ENCODE measurements at places on chromosomes 1 and 21.

DNA sequence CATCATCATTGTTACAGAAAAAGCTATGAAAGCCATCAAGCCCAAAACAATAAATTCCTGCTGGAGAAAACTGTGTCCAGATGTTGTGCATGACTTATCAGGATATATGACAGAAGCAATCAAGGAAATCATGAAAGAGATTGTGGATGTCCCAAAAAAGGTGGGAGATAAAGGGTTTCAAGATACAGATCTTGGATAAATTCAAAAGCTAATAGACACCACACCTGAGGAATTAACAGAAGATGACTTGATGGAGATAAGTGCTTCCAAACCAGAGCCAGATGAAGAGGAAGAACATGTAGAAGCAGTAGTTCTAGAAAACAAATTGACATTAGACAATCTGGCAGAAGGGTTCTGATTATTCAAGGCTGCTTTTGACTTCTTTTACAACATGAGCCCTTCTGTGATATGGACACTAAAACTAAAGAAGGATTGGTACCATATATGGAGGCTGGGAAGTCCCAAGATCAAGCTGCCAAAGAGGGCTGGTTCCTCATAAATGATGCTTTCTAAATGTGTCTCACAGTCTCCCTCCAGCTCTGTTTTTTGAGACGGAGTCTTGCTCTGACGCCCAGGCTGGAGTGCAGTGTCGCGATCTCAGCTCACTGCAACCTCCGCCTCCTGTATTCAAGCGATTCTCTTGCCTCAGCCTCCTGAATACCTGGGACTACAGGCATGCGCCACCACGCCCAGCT is 32.1 kb upstream of the LRIG2 start:
- DNase-seq = no peak

DNA sequence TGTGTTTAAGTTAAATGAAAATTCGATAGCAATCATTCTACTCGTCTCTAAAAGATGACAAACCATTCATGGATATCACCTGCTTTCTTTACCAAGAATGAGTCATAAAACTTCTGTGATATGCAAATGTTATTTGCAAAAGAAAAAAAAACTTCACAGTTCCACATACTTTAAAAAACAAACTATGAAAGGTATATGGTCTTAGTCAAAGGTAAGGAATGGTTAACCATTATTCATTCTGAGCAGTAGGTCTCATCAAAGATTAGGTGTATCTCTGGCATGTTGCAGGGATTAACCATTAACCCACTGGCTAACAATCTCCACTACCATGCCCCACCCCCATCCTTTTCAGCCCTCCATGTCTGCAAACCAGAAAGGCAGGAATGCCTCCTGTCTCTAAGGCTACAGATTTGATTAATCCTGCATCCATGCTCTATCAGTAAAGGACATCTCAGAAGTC is 44.4 kb downstream of the PTPN14 start:
- no peak for DNase-seq

DNA sequence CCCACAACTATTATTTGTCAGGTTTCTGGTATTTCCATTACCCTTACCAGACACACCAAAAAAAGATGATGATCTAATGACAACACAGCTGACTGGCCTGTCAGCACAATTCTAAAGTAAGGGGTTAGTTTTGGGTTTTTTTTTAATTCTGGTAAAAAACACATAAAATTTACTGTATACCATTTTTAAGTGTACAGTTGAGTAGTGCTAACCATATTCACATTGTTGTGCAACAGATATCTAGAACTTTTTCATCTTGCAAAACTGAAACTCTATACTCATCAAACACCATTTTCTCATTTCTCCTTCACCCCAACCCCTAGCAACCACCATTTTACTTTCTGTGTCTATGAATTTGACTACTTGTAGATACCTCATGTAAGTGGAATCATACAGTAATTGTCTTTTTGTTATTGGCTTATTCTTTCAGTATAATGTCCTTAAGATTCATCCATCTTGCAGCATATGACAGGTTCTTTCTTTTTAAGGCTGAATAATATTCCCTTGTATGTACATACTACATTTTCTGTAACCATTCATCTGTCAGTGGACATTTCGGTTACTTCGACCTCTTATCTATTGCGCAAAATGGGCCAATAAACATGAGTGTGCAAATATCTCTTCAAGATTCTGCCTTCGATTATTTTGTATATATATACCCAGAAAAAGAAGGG is 29.8 kb downstream of the ARNT start:
- DNase-seq = no peak

GRCh38 chr1:43834280-43835081 is 99.1 kb upstream of the ARTN start:
- peak; percentile 59 for DNase-seq

DNA sequence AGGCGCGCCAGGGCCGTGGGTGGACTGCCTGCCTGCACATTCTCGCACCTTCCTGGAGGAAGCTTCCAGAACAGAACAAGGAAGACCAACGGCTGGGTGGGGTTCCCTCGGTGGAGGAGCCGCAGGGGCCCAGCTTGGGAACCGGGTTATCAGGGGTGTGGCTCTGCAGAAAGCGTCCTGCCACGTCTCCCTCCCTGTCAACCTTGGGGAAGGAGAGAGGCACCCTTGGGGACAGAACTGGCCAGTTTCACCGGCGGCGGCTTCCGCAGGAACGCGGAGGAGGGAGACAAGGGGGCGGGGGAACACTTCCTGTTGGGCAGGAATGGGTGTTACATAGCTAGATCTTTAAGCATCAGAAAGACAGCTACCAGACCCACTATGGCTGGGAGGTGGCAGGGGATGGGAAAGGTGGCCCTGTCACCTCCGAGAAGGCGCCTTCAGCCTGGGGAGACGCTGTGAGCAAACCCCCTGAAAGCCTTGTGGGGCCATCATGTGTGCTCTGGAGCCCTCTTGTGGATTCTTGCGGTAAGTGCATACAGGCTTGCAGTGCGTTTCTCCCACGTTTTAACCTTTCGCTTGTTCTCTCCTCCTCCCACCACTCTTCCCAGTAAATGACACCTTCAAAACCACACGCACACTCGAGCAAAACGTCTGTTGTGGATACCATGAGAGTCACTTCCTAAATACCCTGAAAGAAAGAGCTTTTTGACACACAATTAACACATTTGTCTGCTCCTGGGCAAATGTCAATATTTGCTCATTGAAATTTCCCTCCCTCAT is 3.8 kb upstream of the PLEKHA6 start:
- peak; percentile 74 for DNase-seq

- no peak for DNase-seq
Observed at GRCh38 chr1:29077155-29077554, 46.5 kb downstream of the TMEM200B start.

- DNase-seq = peak; percentile 95
Observed at GRCh38 chr1:202160377-202160940, at the start of gene PTPN7. Gene PTPN7 (minus strand): TSS chr1:202160602. CDS start chr1:202159402, 1,200 bp downstream.

GRCh38 chr1:203663294-203663693 is 36.7 kb downstream of the ATP2B4 start:
- DNase-seq = no peak
